HCT116 (cell line): ENCODE measurements at places on chromosomes 6 and 20. TPM values are rescaled to one million over a fixed set of nuclear protein-coding genes. Genes with fewer than 3 reads are reported as not detected.

The THEMIS gene
- total RNA-seq = 0.20 TPM

GRCh38 chr6:77463308-77463860, at the start of gene HTR1B:
Gene HTR1B (minus strand): TSS chr6:77463491. CDS start chr6:77463403, 88 bp downstream.
- H3K27me3 ChIP-seq = no peaks in the 10 kb centered on the region
- no peaks in the 10 kb centered on the region; the same call in 1 of the 2 replicates for H3K4me1 ChIP-seq
- peak within 1 kb of the TSS; percentile 55 for H3K4me3 ChIP-seq
- H3K27ac ChIP-seq = peak within 1 kb of the TSS; percentile 32; the same call in 1 of the 2 replicates
- no peaks in the 10 kb centered on the region for H3K36me3 ChIP-seq

The PRDM1 gene
- 3.4 TPM for total RNA-seq

The SUN5 gene
- total RNA-seq = not detected

- no peak overlapping the region for H3K4me3 ChIP-seq
- no peak overlapping the region for H3K27ac ChIP-seq
- H3K27me3 ChIP-seq = no peaks in the 10 kb centered on the region
- no peak for DNase-seq
Observed at GRCh38 chr6:27782748-27783147, 129.4 kb downstream of the OR2B2 start.

DNA sequence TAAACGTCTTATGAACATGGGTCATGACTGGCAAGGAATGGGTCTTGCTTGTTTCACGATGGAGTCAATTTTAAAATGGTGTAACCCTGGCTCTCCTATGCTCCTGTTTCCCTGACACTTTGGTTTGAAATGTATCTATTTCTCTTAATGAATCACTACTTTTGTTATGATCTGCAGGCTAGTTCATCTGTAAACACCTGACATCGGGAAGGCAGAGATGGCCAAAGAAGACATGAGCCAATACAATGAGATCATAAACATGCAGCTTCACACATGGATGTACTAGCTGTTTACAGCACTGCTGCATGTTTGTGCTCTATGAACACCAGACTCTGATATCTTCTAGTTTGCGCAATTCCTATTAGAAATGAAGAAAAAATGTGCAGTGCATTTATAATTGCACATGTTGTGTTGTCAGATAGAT, 11.0 kb upstream of the RAD21L1 start:
- no peak overlapping the region for H3K4me3 ChIP-seq
- no peaks in the 10 kb centered on the region for H3K27me3 ChIP-seq
- peaks cover 6% of the 10 kb centered on the region; the same call in 1 of the 2 replicates for H3K4me1 ChIP-seq
- no peaks in the 10 kb centered on the region for H3K36me3 ChIP-seq
- DNase-seq = no peak
- H3K27ac ChIP-seq = no peak overlapping the region

The TREM1 gene
- 0.22 TPM for total RNA-seq

- H3K27me3 ChIP-seq = peaks cover 50% of the 10 kb centered on the region
- H3K36me3 ChIP-seq = no peaks in the 10 kb centered on the region
- H3K27ac ChIP-seq = no peak overlapping the region
- no peak for DNase-seq
- H3K4me3 ChIP-seq = no peak overlapping the region
Observed at GRCh38 chr20:53187392-53188068, 215.4 kb downstream of the TSHZ2 start.

- H3K4me1 ChIP-seq = peaks cover 12% of the 10 kb centered on the region; the same call in 1 of the 2 replicates
- no peaks in the 10 kb centered on the region for H3K27me3 ChIP-seq
- H3K36me3 ChIP-seq = no peaks in the 10 kb centered on the region
- H3K27ac ChIP-seq = no peak overlapping the region
- no peak for DNase-seq
Observed at GRCh38 chr6:154962753-154963152, 32.4 kb upstream of the TIAM2 start.

GRCh38 chr20:62852196-62852595, 9.4 kb downstream of the TCFL5 start:
- no peak overlapping the region for H3K4me3 ChIP-seq
- H3K36me3 ChIP-seq = peaks cover 13% of the 10 kb centered on the region; the same call in 1 of the 2 replicates
- no peaks in the 10 kb centered on the region for H3K4me1 ChIP-seq
- H3K27ac ChIP-seq = no peak overlapping the region
- H3K27me3 ChIP-seq = no peaks in the 10 kb centered on the region

GRCh38 chr6:13235339-13235738, 93.0 kb downstream of the TBC1D7 start:
- H3K27me3 ChIP-seq = peaks cover 23% of the 10 kb centered on the region
- H3K27ac ChIP-seq = no peak overlapping the region
- no peak for DNase-seq
- no peak overlapping the region for H3K4me3 ChIP-seq
- H3K4me1 ChIP-seq = no peaks in the 10 kb centered on the region
